ENCODE measurements at places on chromosomes 11 and 22.

GRCh38 chr22:38426628-38427027 lies 28.4 kb downstream of the KCNJ4 start:
- DNase-seq: no peak

GRCh38 chr11:93819966-93820695 lies 30.3 kb downstream of the VSTM5 start:
- DNase-seq: no peak

GRCh38 chr11:46389450-46390330 lies 1.9 kb downstream of the CHRM4 start:
- no peak for DNase-seq

GRCh38 chr11:78767027-78767932 lies 192.6 kb upstream of the NARS2 start:
- no peak for DNase-seq

DNA sequence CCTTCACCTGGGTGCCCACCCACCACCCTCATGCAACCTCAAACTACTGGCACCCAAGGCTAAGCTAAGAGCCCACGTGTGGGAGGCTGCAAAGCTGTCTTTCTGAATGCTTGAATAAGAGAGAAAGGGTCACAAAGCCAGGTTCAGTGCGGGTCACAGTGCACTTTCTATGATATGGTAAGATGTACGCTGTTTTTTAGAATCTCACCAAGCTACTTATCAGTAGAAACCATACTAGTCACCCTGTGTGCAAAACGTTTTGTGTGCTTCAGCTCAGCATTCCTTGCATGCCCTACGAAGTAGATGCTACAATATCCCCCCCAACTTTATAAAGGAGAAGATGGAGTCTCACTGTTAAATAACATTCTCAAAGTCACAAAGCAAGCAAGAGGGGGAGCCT lies 14.9 kb downstream of the P2RX3 start:
- DNase-seq: no peak

- DNase-seq: no peak
Measured at GRCh38 chr11:2565447-2566222, 120.8 kb downstream of the KCNQ1 start.

- DNase-seq: no peak
Measured at GRCh38 chr22:44430716-44431115, 67.3 kb downstream of the RTL6 start.

DNA sequence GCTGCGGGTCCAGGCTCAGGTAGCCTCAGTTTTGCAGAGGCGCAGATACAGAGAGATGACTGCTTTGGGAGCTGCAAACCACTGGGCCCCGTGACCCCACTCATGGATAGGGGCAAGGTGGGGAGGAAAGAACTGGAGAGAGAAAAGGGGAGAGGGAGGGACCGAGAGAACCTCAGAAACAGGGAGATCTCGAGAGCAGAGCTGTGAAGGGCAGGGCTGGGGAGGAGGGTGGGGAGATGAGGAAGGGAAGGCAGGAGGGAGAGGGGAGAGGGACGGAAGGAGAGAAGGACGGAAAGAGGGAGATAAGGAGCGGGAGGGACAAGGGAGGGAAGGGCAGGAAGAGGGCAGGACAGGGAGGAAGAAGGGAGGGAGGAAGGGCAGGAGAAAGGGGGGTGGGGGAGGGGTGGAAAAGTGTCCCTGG lies 46.3 kb downstream of the IGLL1 start:
- no peak for DNase-seq

DNA sequence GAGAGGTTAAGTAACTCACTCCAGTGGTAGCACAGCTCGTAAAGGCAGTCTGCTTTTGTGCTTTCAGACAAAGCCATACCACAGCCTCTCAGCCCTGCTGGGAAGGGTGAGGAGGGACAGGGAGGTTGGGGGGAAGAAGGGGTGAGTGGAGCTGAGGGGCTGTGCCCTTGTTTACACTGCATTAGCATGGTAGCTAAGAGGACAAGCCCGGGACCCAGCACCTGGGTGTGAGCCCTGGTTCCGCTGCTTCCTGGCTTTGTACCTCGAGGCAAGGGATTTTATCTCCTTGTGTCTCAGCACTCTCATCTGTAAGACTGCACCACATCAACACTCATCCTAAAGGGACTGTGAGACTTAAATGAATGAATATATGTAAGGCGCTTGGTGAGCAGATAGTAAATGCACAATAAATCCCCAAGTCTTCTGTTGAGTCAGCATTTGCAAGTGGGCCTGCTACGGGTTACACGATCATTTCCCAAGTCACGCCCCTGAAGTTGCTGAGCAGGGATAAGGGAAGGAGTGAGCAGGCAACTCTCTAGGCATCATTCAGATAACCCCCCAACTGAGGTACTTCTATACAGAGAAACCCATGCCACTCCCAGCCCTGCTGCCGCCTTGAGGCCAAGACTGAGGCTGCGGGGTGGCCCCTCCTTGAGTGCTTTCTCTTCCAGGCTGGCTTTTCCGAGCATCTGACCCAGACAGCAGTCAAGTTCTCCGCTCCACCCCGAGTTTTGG lies 7.5 kb downstream of the RASD2 start:
- DNase-seq: no peak

GRCh38 chr22:29530716-29531115 lies 22.8 kb downstream of the THOC5 start:
- no peak for DNase-seq

DNA sequence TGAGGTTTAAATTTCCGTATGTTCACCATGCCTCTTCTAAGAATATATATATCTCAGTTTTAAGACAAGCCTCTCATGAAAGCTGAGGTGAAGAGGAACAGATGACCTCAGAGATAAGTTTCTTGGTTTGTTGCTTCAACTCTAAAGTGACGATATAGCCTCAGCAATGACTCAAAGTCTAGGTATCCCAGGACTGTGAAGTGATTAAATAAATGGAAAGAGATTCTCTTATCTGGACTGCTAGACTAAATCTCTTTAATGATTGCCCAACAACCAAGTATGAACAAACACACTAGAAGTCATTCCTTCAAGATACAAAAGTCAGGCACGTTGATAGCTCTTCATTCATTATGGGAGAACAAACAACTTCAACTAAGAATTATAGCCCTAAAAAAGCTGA lies 15.3 kb downstream of the CADM1 start:
- DNase-seq: no peak

DNA sequence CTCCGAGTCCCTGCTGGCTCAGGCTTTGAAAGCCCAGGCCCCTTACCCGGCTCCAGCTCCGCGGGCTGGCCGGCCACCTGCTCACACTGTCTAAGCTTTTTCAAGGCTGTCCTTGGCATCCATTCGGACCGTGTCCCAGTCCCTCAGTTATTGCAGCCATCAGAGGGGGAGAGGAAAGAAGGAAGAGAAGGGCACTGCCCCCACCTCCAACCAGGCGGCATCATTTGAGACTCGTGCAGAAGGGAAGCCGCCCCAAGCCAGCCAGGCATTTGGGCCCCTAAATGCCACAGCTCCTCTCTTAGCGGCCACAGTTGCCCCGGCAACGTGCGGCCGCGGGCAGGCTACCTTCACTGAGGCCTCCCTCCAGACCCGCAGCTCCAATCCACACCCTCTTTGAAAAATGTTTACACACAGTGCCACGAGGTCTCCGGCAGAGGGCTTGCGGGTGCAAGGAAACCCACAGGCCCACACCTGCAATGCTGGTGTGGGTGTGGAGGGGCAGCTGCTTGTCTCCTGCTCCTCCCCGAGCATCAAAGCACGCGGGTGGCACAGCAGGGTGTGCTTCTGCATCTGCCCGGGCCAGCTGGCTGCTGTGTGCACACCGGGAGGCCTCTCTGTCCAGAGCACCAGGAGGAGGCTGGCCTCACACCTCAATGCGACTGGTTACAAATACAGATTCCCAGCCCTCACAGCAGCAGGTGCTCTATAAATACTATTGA lies 124.4 kb downstream of the CTTN start:
- DNase-seq: no peak

DNA sequence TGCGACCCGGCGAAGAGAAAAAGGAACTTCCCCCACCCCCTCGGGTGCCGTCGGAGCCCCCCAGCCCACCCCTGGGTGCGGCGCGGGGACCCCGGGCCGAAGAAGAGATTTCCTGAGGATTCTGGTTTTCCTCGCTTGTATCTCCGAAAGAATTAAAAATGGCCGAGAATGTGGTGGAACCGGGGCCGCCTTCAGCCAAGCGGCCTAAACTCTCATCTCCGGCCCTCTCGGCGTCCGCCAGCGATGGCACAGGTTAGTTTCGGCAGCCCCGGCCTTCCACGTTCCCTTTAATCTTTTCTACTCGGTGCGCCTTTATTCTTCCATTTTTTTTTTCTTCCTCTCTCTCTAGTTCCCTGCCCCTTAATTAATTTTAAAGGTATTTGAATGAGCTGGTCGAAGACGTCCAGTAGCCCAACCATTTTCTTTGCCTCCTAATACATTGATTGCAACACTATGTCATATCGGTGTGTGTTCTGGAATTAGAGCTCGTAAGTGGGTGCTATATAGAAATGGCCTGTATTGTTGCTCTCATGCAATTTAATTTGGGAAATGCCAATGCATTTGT lies 537 bp downstream of the EP300 start:
- DNase-seq: no peak

DNA sequence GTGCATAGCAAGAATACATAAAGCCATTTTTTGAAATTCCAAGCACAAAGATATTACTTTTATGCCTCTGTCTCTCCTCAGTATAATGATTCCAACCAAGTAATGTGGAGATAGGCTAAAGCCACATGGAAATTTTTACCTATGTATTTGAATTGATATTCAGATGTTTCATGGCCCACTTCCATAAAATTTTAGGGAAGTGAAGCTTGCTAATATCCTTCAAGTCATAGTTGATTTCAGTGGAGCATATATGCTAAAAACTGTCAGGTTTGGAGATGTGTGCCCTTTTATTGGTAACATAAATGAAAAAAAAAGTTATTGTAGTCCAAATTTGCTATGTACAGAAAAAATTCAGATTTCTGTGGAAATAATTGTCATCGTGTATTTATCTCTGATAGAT lies 12.3 kb downstream of the MS4A4E start:
- no peak for DNase-seq

GRCh38 chr11:68976563-68976962 lies 4.2 kb downstream of the MRGPRD start:
- DNase-seq: no peak
